ENCODE measurements at places on chromosomes 5 and 9.

GRCh38 chr9:82091610-82092009, 103.0 kb downstream of the SPATA31D1 start:
- DNase-seq, result no peak

GRCh38 chr5:64615895-64616294, 74.4 kb upstream of the SHISAL2B start:
- no peak for DNase-seq

DNA sequence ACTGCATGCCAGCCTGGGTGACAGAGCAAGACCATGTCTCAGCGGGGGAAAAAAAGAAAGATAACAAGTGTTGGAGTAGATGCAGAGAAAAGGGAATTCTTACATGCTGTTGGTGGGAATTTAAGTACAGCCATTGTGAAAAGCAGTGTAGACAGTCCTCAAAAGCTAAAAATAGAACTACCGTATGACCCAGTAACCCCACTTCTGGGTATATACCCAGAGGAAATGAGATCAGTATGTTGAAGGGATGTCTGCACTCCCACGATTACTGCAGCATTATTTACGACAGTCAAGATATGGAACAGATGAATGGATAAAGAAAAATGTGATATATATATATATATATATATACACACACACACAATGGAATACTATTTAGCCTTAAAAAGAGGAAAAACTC, 225.3 kb upstream of the SLC24A2 start:
- DNase-seq, result no peak

- no peak for DNase-seq
Observed at GRCh38 chr5:82295959-82296531, 17.9 kb upstream of the RPS23 start.

DNA sequence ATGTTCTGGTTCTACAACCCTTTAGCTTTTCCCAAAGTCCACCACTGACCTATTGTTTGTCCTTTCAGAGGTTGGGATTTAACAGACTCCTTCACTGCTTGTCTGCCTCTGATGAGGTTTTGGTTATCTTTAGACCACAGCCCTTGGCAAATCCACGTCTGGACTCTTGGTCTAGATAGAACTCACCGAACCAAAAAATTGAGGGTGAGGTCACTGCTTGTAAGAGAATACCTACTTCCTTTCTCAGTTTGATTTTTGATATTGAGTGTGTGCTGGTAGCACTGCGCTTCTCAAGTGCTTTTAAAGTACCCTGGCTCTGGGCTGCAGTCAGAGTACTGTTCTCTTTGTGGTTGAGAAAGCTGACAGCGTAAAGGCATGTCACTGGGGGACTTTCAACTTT, 61.7 kb downstream of the JMY start:
- DNase-seq, result no peak

GRCh38 chr9:81621785-81622259, 67.5 kb downstream of the TLE1 start:
- DNase-seq, result no peak

Measured in stimulated activated CD8-positive, alpha-beta memory T cell treated with anti-CD3 and anti-CD28 coated beads, Interleukin-15, amount 100 ng/mL, for 24 hours (primary cell).